ENCODE measurements at places on chromosomes 12 and 14. TPM values are rescaled to one million over a fixed set of nuclear protein-coding genes. Genes with fewer than 3 reads are reported as not detected.

DNA sequence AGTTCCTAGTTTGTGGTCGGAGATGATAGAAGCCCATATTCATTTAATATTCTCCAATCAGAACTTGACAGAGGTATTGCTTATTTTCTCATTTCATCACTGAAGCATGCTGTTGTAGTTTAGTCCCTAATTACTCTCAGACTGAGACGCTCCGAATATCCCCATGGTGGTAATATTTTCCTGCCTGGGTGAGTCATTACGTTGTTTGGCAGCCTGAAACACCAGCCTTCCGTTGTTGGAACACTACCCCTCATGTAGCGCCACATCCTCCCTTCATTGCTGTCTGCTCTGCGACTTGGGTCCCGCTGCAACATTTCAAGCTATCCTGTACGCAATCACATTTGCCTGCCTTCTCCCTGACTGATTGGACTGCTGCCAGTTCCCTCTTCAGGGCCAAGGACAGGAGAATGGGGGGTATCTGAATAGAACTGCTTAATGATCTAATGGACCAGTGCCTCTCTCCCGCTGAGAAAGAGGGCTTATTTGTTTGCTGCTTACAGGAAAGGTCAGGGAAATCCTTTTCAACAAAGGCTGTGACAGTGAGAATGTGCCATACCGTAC is 369.1 kb downstream of the NPAS3 start:
- no peak for DNase-seq

DNA sequence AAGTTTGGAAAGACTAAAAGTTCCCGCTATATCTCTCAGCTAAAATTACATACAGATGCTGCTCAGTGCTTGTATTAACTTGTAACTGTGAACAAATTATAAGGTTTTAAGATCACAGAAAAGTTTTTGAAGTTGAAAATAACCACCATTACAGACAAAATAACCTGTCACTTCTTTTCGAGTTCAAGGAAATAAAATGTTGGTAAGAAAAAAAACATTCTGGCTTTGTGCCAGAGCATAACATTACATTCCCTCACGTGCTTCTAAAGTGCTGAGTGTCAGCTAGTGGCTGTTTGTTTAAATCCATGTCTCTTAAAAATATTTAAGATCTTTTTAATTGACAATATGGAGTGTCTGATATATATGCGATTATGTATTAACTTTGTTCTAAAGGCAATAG is 27.2 kb upstream of the ADAMTS20 start:
- no peak for DNase-seq

- no peak for DNase-seq
Observed at GRCh38 chr12:94271351-94271750, 123.0 kb downstream of the PLXNC1 start.

- no peak for DNase-seq
Observed at GRCh38 chr12:88801227-88802095, 221.2 kb upstream of the KITLG start.

DNA sequence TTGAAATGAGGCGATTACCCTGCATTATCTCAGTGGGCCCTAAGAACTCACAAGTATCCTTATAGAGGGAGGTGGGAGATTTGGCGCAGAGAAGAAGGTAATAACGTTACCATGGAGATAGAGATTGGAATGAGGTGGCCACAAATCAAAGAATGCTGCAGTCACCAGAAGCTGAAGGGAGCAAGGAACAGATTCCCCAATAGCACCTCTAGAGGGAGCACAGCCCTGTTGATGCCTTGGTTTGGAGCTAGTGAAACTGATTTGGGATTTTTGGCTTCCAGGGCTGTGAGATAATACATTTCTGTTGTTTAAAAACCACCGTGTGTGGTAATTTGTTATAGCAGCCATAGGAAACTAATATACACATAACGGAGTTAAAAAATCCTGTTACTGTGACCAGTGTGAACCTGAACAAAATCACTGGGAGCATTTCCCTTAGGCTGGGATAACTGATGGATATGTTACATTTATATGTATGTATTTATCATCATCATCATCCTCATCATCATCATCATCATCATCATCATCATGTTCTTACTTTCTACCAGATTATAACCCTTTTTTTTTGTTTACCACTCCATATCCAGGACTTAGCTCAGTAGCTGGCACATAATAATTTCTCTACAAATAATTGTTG is 100.3 kb downstream of the LIN7A start:
- peak; percentile 79 for DNase-seq

- DNase-seq = no peak
Observed at GRCh38 chr12:91899056-91899455, 246.6 kb downstream of the BTG1 start.

- no peak for DNase-seq
Observed at GRCh38 chr12:3203713-3204112, 126.5 kb downstream of the TSPAN9 start.

DNA sequence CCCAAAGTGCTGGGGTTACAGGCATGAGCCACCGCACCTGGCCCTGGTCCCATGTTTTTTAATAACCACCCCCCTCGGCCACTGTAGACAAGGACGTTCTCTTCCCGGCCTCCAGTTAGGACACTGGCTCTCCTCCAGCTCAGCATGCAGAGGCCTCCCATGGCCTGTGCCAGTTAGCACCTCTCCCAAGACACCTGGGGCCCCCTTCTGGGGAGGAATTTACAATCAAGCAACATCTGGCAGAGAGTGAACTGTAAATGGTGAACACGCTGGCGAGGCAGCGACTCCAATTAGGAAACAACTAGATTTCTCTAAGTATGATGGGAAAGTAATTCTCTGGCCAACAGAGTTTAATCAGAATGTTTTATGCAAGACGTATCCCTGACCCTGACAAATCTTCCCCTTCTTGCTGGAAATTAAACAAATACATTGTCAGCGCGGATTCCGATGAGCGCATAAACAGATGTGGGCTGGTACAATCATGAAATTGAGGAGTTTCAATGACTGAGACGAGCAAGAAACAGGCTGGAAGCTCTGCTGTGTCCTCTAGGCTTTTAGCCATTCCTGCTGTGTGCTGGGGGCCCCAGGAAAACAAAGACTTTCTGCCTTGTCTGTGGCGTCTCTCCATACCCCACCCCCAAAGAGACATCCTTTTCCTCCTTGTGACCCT is 61.7 kb upstream of the DLK1 start:
- no peak for DNase-seq

DNA sequence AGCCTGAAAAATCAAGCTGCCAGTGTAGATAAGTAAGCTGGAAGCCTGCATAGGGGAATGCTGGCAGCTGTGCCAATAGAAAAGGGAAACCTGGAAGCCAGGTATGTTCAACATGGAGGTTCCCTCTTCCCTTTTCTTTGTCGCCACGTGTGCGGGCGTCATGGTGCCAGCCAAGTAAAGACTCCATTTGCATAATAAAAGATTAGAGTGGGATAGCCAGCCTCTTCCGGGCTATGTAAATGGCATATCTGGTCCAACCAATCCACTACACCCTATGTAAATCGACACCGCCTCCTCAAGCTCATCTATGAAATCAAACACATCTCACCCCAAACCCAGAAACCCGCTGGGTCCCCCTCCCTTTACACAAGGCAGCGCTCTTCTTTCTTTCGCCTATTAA is 5.6 kb upstream of the ADGRD1 start:
- DNase-seq = no peak

DNA sequence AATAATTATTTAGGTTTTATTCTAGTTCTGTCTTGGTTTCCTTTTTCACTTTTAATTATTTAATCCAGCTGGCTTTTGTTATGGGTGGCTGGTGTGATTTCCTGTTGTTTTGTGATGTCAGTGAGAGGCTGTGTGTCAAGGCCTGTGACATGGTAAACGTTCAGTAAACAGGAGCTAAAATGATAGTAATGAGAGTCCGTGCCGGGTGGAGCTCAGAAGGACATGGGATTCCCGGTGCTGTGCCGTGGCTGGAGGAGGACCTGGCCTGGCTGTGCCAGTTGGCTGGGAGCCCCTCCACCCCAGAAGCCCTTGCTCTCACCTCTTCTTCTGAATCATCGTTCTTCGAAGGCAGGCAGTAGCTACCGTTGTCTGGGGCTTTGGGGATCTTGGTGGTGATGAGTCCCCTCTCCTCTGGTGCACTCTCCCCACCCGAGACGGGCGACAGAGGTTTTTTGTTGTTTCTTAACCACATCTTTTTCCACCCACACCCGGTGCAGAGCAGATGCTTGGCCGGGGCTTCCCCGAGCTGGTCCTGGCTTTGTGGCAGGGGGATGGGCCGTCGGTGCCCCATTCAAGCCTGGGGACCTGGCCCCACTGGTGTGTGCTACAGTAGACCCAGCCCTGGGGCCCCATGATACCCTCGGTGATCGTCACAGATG is 29.1 kb downstream of the SH2B3 start:
- DNase-seq = peak; percentile 61

DNA sequence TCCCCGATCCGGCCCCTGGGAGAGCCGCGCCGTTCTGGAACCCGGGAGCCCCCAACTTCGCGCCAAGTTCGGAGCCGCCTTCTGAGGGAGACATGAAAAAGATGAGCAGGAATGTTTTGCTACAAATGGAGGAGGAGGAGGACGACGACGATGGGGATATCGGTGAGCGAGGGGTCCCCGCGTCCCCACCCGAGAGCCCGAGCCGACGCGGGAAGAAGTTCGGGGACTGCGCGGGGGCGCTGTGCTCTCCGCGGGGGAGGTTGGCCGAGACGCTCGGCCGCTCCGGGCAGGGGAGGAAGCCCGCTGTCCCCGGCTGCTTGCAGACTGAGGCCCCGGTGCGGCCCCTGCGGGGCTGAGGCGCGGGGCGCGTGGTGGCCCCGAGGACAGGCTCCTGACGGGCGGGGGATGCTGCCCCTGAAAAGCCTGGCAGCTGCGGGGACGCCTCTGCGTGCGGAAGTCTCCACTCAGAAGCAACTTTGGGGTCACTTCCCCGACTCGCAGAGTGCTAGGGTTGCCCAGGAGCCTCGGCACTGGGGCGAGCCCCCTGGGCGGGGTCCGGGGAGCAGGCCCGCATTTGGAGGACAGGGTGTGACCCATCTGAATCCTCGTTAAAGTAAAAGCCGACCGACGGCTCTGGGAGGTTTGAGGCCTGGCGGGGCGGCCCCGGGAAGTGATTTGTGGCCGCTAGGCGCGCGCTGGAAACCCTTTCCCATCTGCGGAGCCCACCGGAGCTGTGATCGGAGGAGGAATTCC is 511 bp downstream of the ANO6 start:
- peak; percentile 57 for DNase-seq

Gene PZP
- not detected for total RNA-seq

Gene TRHDE
- not detected for total RNA-seq

Gene LPAR5
- 0.71 TPM for total RNA-seq

Gene P2RX2
- not detected for total RNA-seq

Gene FOXJ2
- 26.6 TPM for total RNA-seq

Gene SLC2A13
- total RNA-seq = 13.8 TPM

Gene CLEC4D
- 0.56 TPM for total RNA-seq

Gene SMARCD1
- total RNA-seq = 108 TPM

Gene TTLL5
- 28.4 TPM for total RNA-seq

Gene GPR137C
- total RNA-seq = 1.7 TPM
